ENCODE measurements at places on chromosomes 1 and 21. TPM values are rescaled to one million over a fixed set of nuclear protein-coding genes. Genes with fewer than 3 reads are reported as not detected.

SLAMF9 gene
- not detected for total RNA-seq

GPR25 gene
- not detected for total RNA-seq

BARHL2 gene
- not detected for total RNA-seq

C1QC gene
- not detected for total RNA-seq

WNT2B gene
- total RNA-seq = 1.0 TPM

FAM110D gene
- not detected for total RNA-seq

TTC22 gene
- 27.6 TPM for total RNA-seq

NBPF20 gene
- total RNA-seq = 0.39 TPM

RIMKLA gene
- 1.6 TPM for total RNA-seq

RASAL2 gene
- 14.7 TPM for total RNA-seq

TTLL10 gene
- total RNA-seq = 6.6 TPM

KCNA3 gene
- total RNA-seq = not detected

NMNAT2 gene
- 0.23 TPM for total RNA-seq

DAB1 gene
- not detected for total RNA-seq

TMIGD3 gene
- not detected for total RNA-seq

CLDN17 gene
- not detected for total RNA-seq

ARHGAP29 gene
- total RNA-seq = 18.6 TPM

FAM76A gene
- 7.5 TPM for total RNA-seq

OXCT2 gene
- 3.4 TPM for total RNA-seq

PCAT6 gene
- total RNA-seq = not detected

PTGER3 gene
- not detected for total RNA-seq
